ENCODE measurements at places on chromosomes 7 and 10. TPM values are rescaled to one million over a fixed set of nuclear protein-coding genes. Genes with fewer than 3 reads are reported as not detected.

GRCh38 chr10:11272915-11273389, 255.3 kb downstream of the CELF2 start:
- H3K27me3 ChIP-seq: no peaks in the 10 kb centered on the region
- peaks cover 85% of the 10 kb centered on the region for H3K36me3 ChIP-seq
- H3K4me3 ChIP-seq: no peak overlapping the region
- H3K27ac ChIP-seq: no peak overlapping the region
- H3K4me1 ChIP-seq: peaks cover 29% of the 10 kb centered on the region

DNA sequence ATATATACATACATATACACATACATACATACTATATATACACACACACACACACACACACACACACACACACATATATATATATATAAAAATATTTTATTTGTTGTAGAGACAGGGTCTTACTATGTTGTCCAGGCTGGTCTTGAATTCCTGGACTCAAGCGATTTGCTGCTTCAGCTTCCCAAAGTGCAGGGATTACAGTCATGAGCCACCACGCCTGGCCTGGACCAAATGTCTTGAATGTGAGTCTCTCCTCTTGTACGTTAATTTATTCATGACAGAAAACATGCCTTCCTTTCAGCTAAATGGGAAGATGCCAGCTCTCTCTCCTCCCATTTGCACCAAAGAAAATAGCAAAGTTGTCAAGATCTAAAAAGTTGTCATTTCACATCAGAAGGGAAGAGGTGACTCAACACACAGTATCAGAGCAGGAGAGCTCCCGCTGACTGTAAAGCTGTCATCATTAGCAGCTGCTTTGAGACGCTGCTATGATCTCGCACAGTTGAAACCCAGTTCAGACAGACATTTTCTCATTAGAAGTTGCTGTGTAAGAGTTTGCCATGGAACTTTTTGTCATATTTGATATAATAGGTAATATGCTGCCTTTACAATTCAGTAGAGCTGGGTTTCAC, 224.3 kb downstream of the SFMBT2 start:
- peaks cover 85% of the 10 kb centered on the region for H3K36me3 ChIP-seq
- H3K4me1 ChIP-seq: peaks cover 47% of the 10 kb centered on the region
- no peaks in the 10 kb centered on the region for H3K27me3 ChIP-seq
- no peak for DNase-seq
- H3K4me3 ChIP-seq: no peak overlapping the region
- H3K27ac ChIP-seq: no peak overlapping the region

DNA sequence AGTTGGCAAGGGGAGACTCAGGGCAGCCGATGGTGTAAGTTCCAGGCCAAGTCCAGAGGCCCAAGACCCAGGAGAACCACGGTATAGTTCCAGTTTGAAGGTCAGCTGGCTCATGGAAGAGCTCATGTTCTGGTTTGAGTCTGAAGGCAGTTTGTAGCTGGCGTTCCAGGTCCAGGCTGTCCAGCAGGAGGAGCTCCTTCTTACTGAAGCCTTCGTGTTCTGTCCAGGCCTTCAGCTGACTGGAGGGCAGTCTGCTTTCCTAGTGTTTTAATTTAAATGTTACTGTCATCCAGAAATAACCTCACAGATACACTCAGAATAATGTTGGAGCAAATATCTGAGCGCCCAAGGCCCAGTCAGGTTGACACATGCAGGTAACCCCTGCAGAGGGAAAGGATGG, 4.2 kb downstream of the SUN1 start:
- H3K4me3 ChIP-seq: no peak overlapping the region
- peak overlapping the region; percentile 38 for H3K27ac ChIP-seq
- H3K27me3 ChIP-seq: no peaks in the 10 kb centered on the region
- peaks cover 33% of the 10 kb centered on the region for H3K4me1 ChIP-seq
- peaks cover 24% of the 10 kb centered on the region for H3K36me3 ChIP-seq
- no peak for DNase-seq

TMEM60 gene
- 15.2 TPM for total RNA-seq

STRIP2 gene
- total RNA-seq: 12.1 TPM

Data from activated CD4-positive, alpha-beta T cell treated with anti-CD3 and anti-CD28 coated beads, Interleukin-2, amount 10 ng/mL, durations not matched to agents 7 days and 5 days (primary cell).